ENCODE measurements at places on chromosomes 4 and X.

DNA sequence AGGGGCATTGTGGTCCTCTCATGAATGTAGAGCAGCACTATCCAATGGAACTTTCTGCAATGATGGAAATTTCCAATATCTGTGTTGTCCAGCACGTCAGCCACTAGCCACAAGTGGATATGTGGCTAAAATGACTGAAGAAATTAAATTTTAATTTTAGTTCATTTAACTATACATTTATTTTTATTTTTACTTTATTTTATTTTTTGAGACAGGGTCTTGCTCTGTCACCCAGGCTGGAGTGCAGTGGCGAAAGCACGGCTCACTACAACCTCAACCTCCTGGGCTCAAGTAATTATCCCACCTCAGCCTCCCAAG, 13.3 kb upstream of the RBBP7 start:
- DNase-seq = no peak

- DNase-seq = no peak
Observed at GRCh38 chr4:5976921-5977320, 41.3 kb downstream of the C4orf50 start.

- DNase-seq = no peak
Observed at GRCh38 chr4:109390115-109390768, 43.4 kb upstream of the SEC24B start.

- DNase-seq = no peak
Observed at GRCh38 chr4:108559068-108559793, 61.1 kb upstream of the RPL34 start.

DNA sequence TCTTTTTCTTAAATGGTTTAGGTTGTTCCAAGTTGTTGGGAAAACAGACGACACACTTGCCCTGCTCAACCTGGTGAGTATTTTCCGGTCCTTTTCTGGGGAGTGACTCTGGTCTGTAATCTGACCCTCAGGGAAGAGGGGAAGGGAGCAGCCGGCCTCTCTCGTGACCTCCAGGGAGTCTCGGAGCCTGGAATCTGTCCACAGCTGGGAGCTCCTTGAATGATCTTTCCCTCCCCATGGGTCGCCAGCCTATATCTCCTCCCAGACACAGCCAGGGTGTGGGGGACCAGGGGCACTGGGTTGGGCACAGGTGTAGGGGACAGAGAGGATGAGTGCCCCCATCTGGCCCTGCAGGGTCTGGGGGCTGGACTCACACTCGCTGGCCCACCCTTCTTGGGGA, 18.9 kb downstream of the TMEM175 start:
- DNase-seq = no peak

GRCh38 chr4:88791274-88791673, 93.6 kb upstream of the NAP1L5 start:
- peak; percentile 15 for DNase-seq

- no peak for DNase-seq
Observed at GRCh38 chr4:32748498-32748897, 2028.3 kb downstream of the PCDH7 start.

GRCh38 chr4:152708796-152709195, 29.0 kb upstream of the TMEM154 start:
- no peak for DNase-seq

- no peak for DNase-seq
Observed at GRCh38 chr4:164765833-164766232, 11.9 kb downstream of the SMIM31 start.

DNA sequence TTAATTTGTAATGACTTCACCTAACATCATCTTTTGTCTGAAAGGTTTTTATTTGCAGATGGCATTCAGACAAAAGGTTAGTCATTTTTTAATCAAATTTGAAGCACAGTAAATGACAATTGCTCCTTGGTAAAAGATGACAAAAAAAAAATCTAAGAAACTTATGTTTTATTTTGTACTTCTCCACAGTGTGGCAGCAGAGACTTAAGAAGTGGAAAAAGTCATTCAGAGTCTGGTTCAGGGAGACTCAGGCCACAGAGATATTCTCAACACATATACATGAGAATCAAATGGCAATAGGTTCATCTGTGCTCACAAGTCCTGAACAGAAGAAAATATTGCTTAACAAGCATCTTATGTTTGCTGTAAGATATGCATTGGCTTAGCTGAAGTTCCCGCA, 436.2 kb downstream of the KCNIP4 start:
- DNase-seq = no peak

DNA sequence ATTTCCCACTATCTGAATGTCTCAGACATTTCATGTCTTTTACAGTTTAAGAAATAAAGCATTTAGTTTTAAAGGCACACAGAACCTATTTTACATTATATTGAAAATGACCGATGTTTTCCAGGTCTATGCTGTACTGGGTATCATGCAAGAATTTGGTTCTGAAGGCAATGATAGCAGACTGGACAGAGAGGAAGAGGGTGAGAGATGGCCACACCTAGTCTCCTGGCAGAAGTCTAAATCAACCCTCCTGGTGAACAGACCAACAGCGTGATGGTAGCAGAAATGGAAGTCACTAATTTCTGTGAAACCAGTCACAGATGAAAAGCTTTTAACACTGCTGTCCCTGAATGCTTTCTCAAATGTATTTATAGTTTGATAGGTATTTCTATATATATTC, 41.9 kb downstream of the MID1 start:
- no peak for DNase-seq

DNA sequence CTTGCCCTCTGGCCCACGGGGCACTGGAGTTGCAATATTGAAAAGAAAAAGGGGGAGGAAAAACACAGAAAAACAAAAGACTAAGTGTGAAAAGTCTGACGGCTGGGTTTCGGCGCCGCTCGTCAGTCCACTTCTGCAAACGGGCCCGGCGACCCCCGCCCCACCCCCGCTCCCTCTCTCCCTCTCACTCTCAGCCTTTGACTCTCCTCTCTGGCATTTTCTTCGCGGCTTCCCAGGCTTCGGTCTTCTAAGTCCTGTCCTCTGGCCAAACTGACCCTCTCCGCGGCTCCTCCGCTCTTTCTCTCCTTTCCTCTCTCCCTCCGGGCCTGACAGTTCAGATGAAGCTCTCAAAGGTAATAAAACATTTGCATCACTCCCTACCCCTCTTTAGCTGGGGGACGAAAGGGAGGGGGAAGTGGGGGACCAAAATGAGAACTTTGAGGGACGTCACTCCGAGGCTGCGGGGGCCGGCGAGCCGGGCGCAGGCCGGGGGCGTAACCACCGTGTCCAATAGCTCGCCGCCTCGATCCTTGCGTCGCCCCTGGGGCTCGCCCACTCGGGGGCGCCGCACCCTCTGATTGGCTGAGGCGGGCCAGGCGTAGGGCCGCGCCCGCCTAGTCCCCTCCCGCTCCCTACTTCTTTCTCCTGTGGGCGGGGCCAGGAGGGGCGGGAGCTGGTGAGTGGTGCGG, at the start of gene NKX6-1:
NKX6-1 (minus strand) TSS at position 358 of the 689 bp plus-strand sequence. CDS start 1,064 bp downstream, outside the sequence.
- DNase-seq = no peak

DNA sequence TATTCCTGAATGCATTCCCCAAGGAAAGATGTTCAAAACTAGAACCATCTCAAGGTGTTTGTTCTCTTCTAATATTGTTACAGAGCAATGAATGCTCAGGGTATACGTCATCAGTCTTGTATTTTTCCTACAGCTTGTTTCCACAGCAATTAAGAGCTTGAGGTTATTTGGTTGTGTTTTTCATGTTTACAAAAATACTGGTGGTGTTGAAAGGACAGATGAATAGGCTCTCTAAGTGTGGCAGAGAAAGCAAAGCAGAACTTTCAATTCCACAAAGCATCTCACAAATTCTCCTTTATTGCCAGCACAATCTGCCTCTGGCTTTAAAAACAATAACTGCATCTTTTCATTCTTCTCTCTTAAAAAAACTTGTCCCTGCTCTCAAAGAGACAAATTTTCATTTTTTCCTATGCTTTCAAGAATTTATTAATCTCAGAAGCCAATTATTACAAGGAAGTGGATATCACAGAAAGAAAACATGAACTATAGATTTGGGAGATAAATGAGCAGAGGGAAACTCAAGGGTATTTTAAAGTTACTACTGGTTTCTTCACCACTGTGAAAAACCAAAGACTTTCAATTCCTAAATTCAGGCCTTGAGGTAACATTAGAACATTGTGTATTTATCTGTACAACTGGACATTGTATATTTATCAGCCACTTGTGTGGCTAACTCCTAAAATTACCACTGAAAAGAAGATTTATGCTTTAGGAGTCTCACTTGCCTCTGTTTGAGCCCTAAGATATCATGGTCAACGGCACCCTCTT, 49.2 kb downstream of the DDX53 start:
- no peak for DNase-seq

DNA sequence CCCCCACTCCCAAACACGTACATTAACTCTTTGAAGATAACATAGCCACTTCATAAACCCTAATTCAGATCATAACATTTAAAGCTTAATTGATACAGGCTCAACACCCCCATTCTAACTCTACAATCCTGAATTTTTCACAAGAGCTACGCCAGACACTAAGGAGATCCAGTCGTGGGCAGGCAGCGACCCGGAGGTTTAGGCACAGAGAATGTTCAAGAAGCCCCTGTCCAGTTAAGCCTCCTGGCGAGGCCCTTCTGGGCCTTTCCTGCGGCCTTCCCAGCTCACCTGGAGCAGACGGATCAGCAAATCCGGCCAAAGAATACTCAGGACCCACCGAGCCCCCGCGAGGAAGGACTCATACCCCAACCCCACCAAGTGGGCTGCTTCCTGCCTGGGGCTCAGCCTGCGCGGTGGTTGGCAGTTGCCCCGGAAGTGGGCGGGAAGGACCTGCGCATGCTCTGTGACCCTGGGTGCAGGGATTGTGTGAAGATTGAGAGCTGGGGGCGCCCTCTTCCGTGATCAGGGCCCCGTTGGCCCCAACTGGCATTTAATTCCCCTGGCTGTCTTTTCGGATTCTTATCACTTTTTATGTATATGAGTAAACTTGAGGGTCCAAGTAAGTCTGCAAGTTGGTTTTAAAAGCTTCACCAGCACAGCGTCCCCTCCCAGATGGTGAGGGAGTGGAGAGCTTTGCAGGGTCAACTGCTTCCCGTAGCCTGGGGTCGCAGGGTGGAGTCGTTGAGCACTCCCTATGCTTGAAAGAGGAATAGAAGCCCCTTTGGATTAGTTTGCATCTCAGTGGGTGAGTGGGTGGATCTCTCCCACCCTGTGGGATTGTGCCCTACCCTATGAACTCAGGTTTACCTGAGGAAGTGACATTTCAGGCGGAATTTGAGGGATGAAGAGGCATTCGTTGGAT, at the start of gene TRIM61:
TRIM61 (minus strand) TSS at position 415 of the 922 bp plus-strand sequence. CDS start 7,655 bp downstream, outside the sequence.
- peak; percentile 50 for DNase-seq

GRCh38 chr4:17347445-17347844, 164.4 kb downstream of the QDPR start:
- peak; percentile 22 for DNase-seq

DNA sequence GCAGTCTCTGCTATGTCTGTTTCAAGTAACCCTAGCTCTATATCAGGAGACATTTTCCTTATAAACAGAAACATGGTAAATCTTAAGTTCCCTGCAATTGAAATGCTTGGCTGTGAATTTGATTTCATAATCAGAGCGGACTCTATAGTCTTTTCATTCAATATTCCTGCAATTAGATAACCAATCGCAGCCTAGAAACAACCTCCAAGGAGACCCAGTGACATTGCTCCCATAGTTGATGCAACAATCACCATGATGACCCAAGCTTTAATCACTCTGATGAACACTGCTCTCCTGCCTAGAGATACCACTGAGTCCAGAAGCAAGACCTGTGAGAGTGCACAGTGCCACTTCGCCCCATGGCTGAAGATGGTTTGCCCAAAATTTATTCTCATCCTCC, at the start of gene CABS1:
CABS1 (plus strand) TSS at position 301 of the 400 bp plus-strand sequence; CDS start at position 360, 59 bp downstream.
- DNase-seq = no peak

GRCh38 chr4:4717692-4718091, 141.8 kb upstream of the MSX1 start:
- no peak for DNase-seq

GRCh38 chr4:88720451-88721428, 23.1 kb upstream of the NAP1L5 start:
- DNase-seq = no peak

GRCh38 chrX:117407449-117408150, 709.0 kb downstream of the KLHL13 start:
- DNase-seq = no peak

GRCh38 chr4:81723019-81723884, 251.5 kb upstream of the RASGEF1B start:
- no peak for DNase-seq

GRCh38 chr4:21848021-21848420, 100.6 kb downstream of the KCNIP4 start:
- DNase-seq = no peak

GRCh38 chr4:1711571-1712215, 426 bp downstream of the SLBP start:
- no peak for DNase-seq

DNA sequence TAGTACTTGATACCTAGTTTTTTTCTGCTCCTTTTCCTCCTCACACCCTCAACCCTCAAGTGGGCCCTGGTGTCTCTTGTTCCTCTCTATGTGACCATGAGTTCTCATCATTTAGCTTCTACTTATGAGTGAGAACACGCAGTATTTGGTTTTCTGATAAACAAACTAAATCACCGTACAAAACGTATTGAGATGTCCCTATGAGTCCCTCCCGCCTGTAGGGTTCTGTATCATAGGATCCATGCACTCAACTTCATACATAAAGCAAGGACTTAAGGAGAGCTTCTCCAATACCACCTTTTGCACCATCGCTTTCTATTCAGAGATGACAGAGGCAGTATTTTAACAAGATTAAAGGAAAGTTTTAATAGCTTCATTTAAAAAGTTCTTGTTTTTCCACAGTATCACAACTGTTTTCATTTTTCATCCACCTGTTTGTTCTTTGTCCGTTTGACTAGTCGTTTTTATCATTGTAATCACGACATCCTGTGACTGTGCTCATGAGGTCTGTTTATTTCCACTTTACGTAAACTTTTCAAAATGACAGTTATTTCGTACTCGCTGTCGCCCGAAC, 457 bp upstream of the RAB9A start:
- no peak for DNase-seq

- no peak for DNase-seq
Observed at GRCh38 chr4:112127803-112128202, 17.5 kb upstream of the FAM241A start.

GRCh38 chr4:11702886-11703557, 274.3 kb upstream of the HS3ST1 start:
- DNase-seq = no peak

DNA sequence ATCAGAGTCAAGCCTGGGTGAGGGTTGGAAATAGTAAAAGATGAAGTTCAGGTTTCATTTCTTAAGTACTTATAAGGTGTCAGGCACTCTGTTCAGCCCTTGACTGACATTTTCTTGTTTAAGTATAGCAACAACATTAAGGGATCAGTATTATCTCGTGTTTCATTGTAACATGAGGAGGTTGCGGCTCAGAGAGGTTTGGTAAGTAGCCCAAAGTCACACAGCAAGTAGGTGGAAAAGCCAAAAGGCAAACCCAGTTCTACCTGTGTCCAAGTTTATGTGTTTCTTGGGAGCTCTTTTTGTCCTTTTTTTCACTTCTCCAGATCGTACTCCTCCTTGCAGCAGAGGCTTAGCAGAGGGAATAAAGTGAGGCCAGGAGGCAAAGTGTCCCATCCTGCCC, 337.5 kb upstream of the KLF3 start:
- no peak for DNase-seq

- no peak for DNase-seq
Observed at GRCh38 chr4:117357866-117358265, 272.5 kb upstream of the TRAM1L1 start.

Data from hematopoietic multipotent progenitor cell (in vitro differentiated cells).